ENCODE measurements at places on chromosomes 5 and 9. TPM values are rescaled to one million over a fixed set of nuclear protein-coding genes. Genes with fewer than 3 reads are reported as not detected.

The ZBTB34 gene
- total RNA-seq = 2.6 TPM

The C9orf153 gene
- not detected for total RNA-seq

The PCDHGB7 gene
- 1.4 TPM for total RNA-seq

The FOXD4 gene
- 1.2 TPM for total RNA-seq

The PTPN3 gene
- 5.9 TPM for total RNA-seq

The RECK gene
- total RNA-seq = 16.7 TPM
